T1000 (cell line): ENCODE measurements at places on chromosomes 2 and 18.

- DNase-seq: no peak
These were observed 131.4 kb upstream of the MYCN start for GRCh38 chr2:15808944-15809343.

DNA sequence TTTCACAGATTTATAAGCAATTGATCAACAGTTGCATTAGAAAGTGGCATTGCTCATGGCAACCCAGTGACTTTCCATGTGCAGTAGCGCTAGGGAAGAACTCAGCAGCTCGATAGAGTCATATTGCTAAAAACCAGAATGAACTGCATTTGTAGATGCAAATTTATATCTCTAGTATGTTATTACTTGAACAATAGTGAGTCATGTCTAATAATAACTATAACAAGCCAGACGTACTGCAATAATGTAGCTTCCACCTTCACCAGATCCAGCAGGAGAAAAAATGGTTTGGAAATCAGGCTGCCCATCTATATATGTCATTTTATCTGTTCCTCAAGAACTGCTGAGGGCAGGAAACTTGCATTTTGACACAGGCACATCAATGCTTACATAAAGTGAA is 66.5 kb upstream of the FIGN start:
- no peak for DNase-seq

GRCh38 chr2:48952143-48952542 is 196.6 kb upstream of the LHCGR start:
- no peak for DNase-seq

DNA sequence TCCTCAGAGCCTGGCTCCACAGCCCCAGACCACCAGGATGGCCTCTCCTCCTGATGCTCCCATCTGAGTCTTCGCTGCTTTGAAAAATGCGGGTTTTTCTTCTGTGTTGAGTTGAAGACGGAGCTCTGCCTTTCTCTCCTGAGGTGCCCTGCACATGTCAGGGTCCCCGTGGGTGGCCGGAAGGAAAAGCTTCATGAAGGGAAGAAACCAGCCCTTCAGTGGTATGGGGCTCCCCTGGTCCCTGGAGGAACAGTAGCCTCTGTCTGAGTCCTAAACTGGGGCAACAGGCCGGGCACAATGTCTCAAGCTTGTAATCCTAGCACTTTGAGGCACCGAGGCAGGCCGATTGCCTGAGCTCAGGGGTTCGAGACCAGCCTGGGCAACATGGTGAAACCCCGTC is 54.7 kb upstream of the CAB39 start:
- no peak for DNase-seq

GRCh38 chr18:55338978-55339650 is 248.9 kb downstream of the TCF4 start:
- DNase-seq: no peak

GRCh38 chr2:225486236-225486635 is 86.7 kb downstream of the NYAP2 start:
- no peak for DNase-seq

GRCh38 chr18:28136071-28136470 is 40.9 kb downstream of the CDH2 start:
- DNase-seq: no peak

- DNase-seq: no peak
These were observed 17.6 kb upstream of the PPP4R1 start for GRCh38 chr18:9631814-9632496.

- DNase-seq: no peak
These were observed 166.3 kb downstream of the C1D start for GRCh38 chr2:67896476-67896875.

GRCh38 chr2:23953625-23954024 is 13.4 kb downstream of the UBXN2A start:
- no peak for DNase-seq

DNA sequence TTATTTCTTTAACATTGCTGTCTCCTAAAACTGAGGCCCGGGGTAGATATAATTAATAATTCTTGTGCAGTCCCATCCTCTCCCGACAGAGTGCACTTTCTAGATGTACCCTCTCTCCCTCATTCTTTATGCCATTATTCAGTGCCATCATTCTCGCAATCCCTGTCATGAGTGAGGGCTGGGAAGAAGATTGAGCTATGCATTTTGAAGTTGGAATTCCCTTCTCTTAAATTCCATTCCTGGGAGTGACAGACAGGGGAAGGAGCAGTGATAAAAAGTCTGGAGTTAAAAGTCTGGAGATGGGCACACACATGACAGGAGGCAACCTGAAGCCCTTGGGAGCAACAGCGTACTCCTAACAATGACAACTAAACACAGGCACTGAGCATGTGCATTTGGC is 2.6 kb upstream of the KCNE4 start:
- no peak for DNase-seq

DNA sequence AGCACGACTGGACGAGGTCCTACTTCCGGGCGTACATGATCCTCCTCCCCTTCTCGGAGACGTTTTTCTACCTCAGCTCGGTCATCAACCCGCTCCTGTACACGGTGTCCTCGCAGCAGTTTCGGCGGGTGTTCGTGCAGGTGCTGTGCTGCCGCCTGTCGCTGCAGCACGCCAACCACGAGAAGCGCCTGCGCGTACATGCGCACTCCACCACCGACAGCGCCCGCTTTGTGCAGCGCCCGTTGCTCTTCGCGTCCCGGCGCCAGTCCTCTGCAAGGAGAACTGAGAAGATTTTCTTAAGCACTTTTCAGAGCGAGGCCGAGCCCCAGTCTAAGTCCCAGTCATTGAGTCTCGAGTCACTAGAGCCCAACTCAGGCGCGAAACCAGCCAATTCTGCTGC is 24.8 kb downstream of the LYPD1 start:
- no peak for DNase-seq

GRCh38 chr18:10085416-10085815 is 171.6 kb downstream of the VAPA start:
- no peak for DNase-seq

GRCh38 chr2:30366199-30366691 is 80.8 kb upstream of the LCLAT1 start:
- peak; percentile 2 for DNase-seq

- DNase-seq: no peak
These were observed 204.9 kb upstream of the CYRIA start for GRCh38 chr2:16870491-16871076.

GRCh38 chr2:64606479-64607363 is 47.0 kb downstream of the SERTAD2 start:
- no peak for DNase-seq

- DNase-seq: no peak
These were observed 49.0 kb downstream of the FBXO36 start for GRCh38 chr2:229971298-229971790.

DNA sequence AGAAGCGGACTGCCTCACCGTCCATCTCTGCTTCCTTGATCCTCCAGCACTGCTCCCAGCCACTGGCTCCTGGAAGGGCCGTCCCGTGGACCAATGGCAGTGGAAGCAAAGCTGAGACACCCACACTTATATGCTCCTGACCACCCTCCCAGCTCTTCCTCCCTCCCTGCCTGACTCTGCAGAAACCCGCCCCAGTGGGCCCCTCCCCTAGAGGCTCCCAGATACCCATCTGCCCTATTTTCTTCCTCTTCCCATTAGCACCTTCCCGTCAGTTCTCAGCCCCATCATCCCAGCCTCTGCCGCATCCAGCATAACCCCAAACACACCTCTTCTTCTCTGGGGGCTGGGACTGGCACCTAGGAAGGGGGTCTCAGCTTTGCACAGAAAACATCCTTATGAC is at the start of gene CLEC4F:
Gene CLEC4F (minus strand): TSS at position 101 of the 400 bp plus-strand sequence. CDS start 76 bp downstream, at position 25.
- DNase-seq: no peak

DNA sequence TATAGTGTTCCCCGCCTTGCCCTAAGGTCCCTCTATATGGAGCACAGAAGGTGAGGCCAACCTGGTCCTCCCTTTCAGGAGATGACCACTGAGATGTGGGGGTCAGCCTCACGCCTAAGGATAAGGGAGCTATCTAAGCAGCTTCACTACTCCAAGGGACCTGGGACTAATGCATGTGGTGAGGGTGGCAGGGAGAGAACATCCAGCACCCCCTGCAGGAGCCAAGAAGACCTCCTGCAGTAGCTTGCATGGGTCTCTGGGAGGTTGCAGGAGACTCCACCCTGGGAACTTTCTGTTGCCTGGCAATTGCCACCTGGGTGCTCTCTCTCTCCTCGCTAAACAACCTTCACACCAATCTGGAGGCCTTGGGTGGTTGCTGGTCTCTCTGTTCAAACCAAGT is 93.0 kb upstream of the KLHL29 start:
- DNase-seq: no peak
